Neural cell (in vitro differentiated cells): ENCODE measurements at places on chromosomes 16 and 17. TPM values are rescaled to one million over a fixed set of nuclear protein-coding genes. Genes with fewer than 3 reads are reported as not detected.

The NACA2 gene
- not detected in 2 replicates for polyA plus RNA-seq

The IL21R gene
- 0.08 TPM in 1 of 2 replicates, not detected in the other for polyA plus RNA-seq

The OTOP2 gene
- not detected in 2 replicates for polyA plus RNA-seq

The ANKS4B gene
- not detected in 2 replicates for polyA plus RNA-seq

The GUCY2D gene
- polyA plus RNA-seq = 0.07 and 0.10 TPM in 2 replicates

The GCGR gene
- not detected in 2 replicates for polyA plus RNA-seq

The DGKE gene
- polyA plus RNA-seq = 13.0 and 16.6 TPM in 2 replicates

The PIRT gene
- polyA plus RNA-seq = 0.06 TPM in 1 of 2 replicates, not detected in the other

The ALOX12B gene
- 0.31 and 0.34 TPM in 2 replicates for polyA plus RNA-seq

The LAT gene
- polyA plus RNA-seq = 6.4 and 9.1 TPM in 2 replicates

The TCAP gene
- polyA plus RNA-seq = 3.3 and 3.7 TPM in 2 replicates

The SLX4 gene
- 2.9 and 4.8 TPM in 2 replicates for polyA plus RNA-seq

The SULT1A3 gene
- 12.1 and 13.2 TPM in 2 replicates for polyA plus RNA-seq

The LITAFD gene
- not detected in 2 replicates for polyA plus RNA-seq

The PKMYT1 gene
- polyA plus RNA-seq = 2.9 and 5.9 TPM in 2 replicates

The DBF4B gene
- 10.7 and 15.2 TPM in 2 replicates for polyA plus RNA-seq

The TMEM220 gene
- 0.08 TPM in 1 of 2 replicates, not detected in the other for polyA plus RNA-seq

The EVPLL gene
- polyA plus RNA-seq = not detected in 2 replicates

The NPTX1 gene
- 0.22 and 0.56 TPM in 2 replicates for polyA plus RNA-seq

The OMG gene
- not detected in 2 replicates for polyA plus RNA-seq

The SMIM22 gene
- polyA plus RNA-seq = not detected in 2 replicates

The SLC13A2 gene
- not detected in 2 replicates for polyA plus RNA-seq

The C17orf113 gene
- polyA plus RNA-seq = 3.0 and 5.2 TPM in 2 replicates

The WNK4 gene
- polyA plus RNA-seq = 0.10 TPM in 1 of 2 replicates, not detected in the other

The HES7 gene
- polyA plus RNA-seq = 7.3 and 15.3 TPM in 2 replicates
